Large intestine (tissue), 12 donors: ENCODE measurements at places on chromosomes 6 and 20. TPM values are rescaled to one million over a fixed set of nuclear protein-coding genes. Genes with fewer than 3 reads are reported as not detected.

DNA sequence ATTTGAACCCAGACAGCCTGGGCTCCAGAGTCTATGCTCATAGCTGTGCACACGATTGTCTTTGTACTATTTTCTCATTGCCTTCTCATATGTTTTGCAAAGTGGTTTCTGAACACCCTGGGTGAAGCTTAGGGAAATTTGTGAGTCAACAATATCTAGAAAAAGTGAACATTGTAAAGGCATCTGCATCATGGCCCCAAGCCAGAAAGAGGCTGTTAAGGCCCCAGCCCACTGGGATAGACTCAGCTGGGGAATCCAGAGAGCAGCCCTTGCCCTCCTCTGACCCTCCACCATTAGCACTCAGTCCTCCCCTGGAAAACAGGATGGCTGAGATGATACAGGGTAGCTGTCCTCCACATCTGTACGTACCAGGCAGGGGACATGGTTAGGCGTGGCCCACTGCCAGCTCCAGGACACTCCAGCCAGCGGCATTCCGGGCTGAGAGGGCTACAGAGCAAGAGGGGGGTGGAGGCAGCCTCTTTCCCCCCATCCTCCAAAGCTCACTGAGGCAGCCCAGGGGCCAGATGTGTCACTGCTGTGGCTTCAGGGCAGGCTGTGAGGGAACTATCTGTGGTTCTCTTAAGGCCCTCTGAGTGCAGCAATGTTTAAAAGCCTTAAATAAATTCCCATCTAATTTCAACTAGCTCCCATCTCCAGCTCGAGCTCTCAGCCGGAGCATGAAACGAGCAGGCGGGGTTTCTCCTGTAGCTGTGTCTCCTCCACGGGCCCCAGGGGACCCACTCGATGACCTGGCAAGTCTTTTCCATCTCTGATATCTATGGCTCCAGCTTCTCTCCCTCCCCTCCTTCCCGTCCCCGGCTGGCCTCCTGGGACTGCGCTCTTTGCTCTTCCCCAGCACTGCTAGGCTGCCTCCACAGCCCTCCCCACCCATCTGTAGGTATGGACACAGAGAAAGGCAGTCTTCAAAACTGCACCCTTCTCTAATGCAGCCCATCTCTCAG lies 209.4 kb upstream of the LRFN2 start:
- no peak overlapping the region for H3K4me3 ChIP-seq
- DNase-seq, result no peak
- H3K27me3 ChIP-seq, result peaks cover 8% of the 10 kb centered on the region
- no peaks in the 10 kb centered on the region for H3K36me3 ChIP-seq
- H3K27ac ChIP-seq, result no peak overlapping the region

GRCh38 chr6:70684794-70685493 lies 17.3 kb downstream of the SMAP1 start:
- H3K36me3 ChIP-seq, result no peaks in the 10 kb centered on the region
- H3K27ac ChIP-seq, result no peak overlapping the region
- H3K27me3 ChIP-seq, result no peaks in the 10 kb centered on the region
- H3K4me3 ChIP-seq, result no peak overlapping the region

MAP3K7 gene
- 31.8 TPM for polyA plus RNA-seq

RIMS4 gene
- 4.1 TPM for polyA plus RNA-seq

EDN1 gene
- polyA plus RNA-seq, result 36.4 TPM

DNA sequence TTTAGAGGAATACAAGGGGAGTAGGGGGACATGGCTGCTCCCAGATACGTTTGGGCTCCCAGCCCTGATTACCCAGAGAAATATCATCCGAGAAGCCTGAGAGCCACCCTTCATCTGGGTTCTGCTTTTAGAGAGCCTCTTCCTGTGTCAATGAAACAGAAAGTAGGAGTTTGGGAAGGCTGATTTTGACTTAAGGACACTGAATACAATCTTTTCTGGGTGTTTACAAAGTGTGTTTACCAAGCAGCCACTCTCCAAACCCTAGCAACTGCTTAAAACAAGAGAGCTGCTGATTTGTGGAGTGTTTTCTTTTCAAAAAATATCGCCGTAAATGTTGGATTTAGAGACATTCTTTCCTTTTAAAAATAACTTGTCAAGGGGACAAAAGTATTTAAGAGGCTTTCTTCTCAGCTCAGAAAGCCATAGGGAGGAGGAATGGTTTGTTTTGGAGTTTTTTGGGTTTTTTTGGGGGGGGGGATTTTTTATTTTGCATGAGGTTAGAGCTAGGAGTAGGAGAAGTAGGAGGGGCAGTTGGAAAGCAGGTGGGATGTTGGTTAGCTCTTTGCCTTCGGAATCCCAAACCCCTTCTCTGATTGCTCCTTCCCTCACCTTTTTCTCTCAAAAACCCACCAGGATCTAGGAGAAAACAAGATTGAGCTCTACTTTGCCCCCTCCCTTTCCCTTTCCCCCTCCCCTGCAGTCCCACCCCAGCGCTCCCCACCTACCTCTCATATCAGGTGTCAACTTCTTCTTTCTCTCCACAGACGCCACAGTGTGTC lies 12.4 kb downstream of the MAFB start:
- no peaks in the 10 kb centered on the region for H3K4me1 ChIP-seq
- no peaks in the 10 kb centered on the region for H3K36me3 ChIP-seq
- H3K4me3 ChIP-seq, result no peak overlapping the region
- H3K27me3 ChIP-seq, result peaks cover 68% of the 10 kb centered on the region

- peaks cover 6% of the 10 kb centered on the region for H3K4me1 ChIP-seq
- H3K27me3 ChIP-seq, result no peaks in the 10 kb centered on the region
- H3K27ac ChIP-seq, result no peak overlapping the region
- DNase-seq, result no peak
Observed at GRCh38 chr20:3021327-3021726, 22.1 kb upstream of the GNRH2 start.

GRCh38 chr6:13141387-13141786 lies 186.9 kb downstream of the TBC1D7 start:
- no peaks in the 10 kb centered on the region for H3K4me1 ChIP-seq
- no peak overlapping the region for H3K27ac ChIP-seq
- no peak overlapping the region for H3K4me3 ChIP-seq
- peaks cover 2% of the 10 kb centered on the region for H3K27me3 ChIP-seq
- DNase-seq, result no peak

- peaks cover 39% of the 10 kb centered on the region for H3K27me3 ChIP-seq
- peak within 1 kb of the TSS; percentile 38 for H3K4me3 ChIP-seq
Observed at GRCh38 chr6:116764961-116765841, at the start of gene FAM162B. Gene FAM162B, minus strand, starts transcription at chr6:116765719. Its CDS starts 143 bp downstream, at chr6:116765576.

DNA sequence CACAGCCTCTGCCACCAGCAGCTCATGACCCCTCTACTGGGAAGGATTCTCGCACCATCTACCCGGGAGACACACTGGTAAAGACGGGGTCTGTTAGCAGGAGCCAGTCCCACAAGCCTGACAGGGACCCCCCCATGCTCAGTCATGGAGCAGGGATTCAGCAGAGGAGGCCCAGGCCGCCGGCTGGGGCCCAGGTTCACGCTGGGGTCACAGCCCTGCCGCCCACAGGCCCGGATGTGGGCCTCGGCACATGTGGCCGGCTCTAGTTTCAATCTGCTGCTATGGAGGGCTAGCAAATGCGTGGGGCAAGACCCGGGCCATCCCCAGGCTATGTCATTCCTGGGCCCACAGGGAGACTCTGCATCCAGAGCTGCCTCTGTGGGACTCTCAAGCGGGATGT lies 25.1 kb downstream of the PXDC1 start:
- no peak for DNase-seq
- no peaks in the 10 kb centered on the region for H3K4me1 ChIP-seq
- peaks cover 80% of the 10 kb centered on the region for H3K36me3 ChIP-seq
- H3K27me3 ChIP-seq, result no peaks in the 10 kb centered on the region

DNA sequence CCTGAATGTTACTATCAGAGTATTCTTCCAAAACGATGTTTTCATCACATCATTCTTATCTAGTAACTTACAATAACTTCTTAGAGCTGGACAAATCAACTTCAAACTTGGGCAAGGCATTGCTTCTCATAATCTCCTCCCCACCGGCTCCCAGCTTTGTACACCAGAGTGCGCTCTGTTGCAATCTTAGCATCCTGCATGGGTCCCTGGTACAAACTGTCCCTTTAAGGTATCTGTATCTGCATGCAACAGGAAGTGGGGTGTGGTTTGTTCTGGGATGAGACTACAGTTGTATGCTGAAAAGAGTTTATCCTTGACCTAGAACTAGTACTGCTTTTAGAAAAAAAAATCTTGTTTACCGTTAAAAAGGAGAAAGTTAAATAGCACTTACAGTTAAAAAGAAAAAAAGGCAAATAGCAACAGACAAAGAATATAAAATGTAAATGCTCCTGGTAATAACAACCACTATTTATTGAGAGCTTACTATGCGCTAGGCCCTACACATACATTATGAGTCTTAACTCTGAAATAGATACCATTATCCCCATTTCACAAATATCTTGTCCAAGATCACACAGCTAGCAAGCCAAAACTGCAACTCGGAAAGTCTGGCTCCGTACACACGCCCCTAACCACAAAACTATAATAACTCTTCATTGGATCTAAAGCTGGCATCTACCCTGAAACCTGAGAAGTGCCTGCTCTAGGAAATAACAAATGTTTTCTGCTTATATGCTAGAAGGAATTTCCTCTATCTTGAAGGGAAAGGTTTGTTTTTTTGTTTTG lies 9.8 kb upstream of the HECA start:
- H3K27ac ChIP-seq, result no peak overlapping the region
- H3K4me1 ChIP-seq, result no peaks in the 10 kb centered on the region
- no peak overlapping the region for H3K4me3 ChIP-seq
- peak; percentile 71 for DNase-seq
- no peaks in the 10 kb centered on the region for H3K36me3 ChIP-seq
- no peaks in the 10 kb centered on the region for H3K27me3 ChIP-seq

BTN1A1 gene
- 0.22 TPM for polyA plus RNA-seq

KCNG1 gene
- polyA plus RNA-seq, result 29.8 TPM

PSMA7 gene
- 163 TPM for polyA plus RNA-seq
